Cardiac muscle cell (in vitro differentiated cells and primary cell): ENCODE measurements at places on chromosomes 5 and 9. TPM values are rescaled to one million over a fixed set of nuclear protein-coding genes. Genes with fewer than 3 reads are reported as not detected.

Gene FOXD4L6
- polyA plus RNA-seq = 0.23 TPM in 1 of 2 replicates, not detected in the other

DNA sequence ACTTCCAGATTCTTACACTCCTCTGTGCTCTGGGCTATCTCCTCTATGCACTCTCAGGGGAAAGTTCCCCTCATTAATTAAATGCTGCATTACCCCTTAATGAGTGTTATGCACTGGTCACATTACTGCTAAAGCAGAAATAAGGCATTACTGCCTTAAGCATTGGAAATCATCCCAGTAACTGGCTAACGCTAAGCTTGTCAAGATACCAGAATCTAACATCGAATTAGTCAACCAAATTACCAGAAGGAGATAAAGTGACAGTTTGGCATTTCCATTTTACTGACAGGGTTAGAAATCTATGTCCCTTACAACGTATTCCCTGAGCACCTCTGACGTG, 69.5 kb upstream of the FAM169A start:
- DNase-seq = no peak
- no peak overlapping the region for H3K27ac ChIP-seq
- no peaks in the 10 kb centered on the region for H3K36me3 ChIP-seq
- no peak overlapping the region for H3K4me3 ChIP-seq

GRCh38 chr9:120886490-120886967, 9.5 kb upstream of the PHF19 start:
- no peak overlapping the region for H3K4me3 ChIP-seq
- DNase-seq = peak; percentile 49
- H3K27me3 ChIP-seq = no peaks in the 10 kb centered on the region
- no peak overlapping the region for H3K27ac ChIP-seq

DNA sequence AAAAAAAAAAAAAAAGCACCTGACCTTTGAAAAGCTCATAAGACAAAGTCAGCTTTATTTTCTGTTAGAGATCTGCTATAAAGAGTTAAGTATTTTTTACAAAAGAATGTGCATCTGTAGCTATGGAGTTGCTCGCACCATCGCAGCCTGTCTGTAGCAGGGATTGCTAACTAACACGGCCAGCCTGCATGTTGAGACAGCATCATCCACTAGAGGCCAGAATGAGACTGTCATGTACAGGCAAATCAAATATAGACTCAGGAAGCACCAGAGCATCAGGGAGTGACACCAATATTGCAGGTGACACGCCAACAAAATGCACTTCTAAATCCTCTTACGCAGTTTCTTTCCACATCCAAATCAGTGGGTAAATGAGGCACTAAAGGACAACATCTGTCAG, 136.3 kb upstream of the RASEF start:
- H3K27me3 ChIP-seq = no peaks in the 10 kb centered on the region
- H3K4me1 ChIP-seq = peaks cover 7% of the 10 kb centered on the region
- H3K4me3 ChIP-seq = no peak overlapping the region
- no peaks in the 10 kb centered on the region for H3K36me3 ChIP-seq

Gene F2R
- 16.6 and 22.4 TPM in 2 replicates for polyA plus RNA-seq

GRCh38 chr9:512555-513272, 298.0 kb downstream of the DOCK8 start:
- no peaks in the 10 kb centered on the region for H3K27me3 ChIP-seq
- H3K36me3 ChIP-seq = no peaks in the 10 kb centered on the region
- H3K4me1 ChIP-seq = peaks cover 17% of the 10 kb centered on the region
- no peak overlapping the region for H3K27ac ChIP-seq
- DNase-seq = no peak
- no peak overlapping the region for H3K4me3 ChIP-seq

DNA sequence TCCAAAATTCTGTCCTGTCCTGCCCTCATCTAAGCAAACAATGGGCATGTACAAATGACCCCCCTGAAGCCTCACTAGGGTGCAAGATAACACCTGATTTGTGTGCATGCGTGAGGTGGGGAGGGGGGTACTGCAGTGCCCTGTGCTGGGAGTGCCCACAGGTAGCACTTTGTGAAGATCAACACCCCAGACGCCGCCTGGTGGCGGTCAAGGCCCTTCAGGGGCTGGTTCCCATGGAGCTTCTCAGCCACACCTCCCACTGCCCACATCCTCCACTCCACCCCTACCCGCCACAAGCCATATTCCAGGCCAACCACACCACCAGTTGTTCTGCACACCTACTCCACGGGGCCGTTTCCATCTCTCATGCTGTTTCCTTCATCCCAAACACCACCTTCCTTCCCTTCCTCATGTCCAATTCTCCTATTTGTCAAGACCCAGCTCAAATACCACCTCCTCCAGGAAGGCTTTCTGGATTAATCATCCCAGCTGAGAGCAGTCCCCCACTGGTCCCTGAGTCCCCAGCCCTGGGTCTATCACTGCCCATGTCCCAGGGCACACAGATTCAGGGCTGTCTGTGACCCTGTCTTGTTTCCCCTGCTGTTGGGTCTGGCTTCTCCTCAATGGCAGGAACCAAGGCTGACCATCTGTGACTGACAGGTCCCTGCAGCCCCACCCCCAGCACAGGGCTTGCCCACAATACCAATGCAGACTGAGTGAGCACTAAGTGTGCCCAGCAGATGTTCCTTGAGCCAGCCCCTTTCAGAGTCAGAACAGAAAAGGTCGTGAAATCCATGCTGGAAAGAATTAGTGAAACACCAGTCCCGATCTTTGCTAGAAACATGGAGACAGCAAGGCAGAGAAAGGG, 178.4 kb downstream of the PAX5 start:
- no peaks in the 10 kb centered on the region for H3K36me3 ChIP-seq
- H3K4me3 ChIP-seq = no peak overlapping the region
- no peak overlapping the region for H3K27ac ChIP-seq

GRCh38 chr9:14692470-14693250, 572 bp downstream of the ZDHHC21 start:
- peak overlapping the region; percentile 46 for H3K27ac ChIP-seq
- H3K27me3 ChIP-seq = no peaks in the 10 kb centered on the region
- no peaks in the 10 kb centered on the region for H3K4me1 ChIP-seq
- peak; percentile 43 for DNase-seq
- peaks cover 17% of the 10 kb centered on the region for H3K36me3 ChIP-seq

GRCh38 chr9:107249665-107250285, 33.3 kb upstream of the RAD23B start:
- H3K27me3 ChIP-seq = no peaks in the 10 kb centered on the region
- H3K4me3 ChIP-seq = no peak overlapping the region
- H3K27ac ChIP-seq = no peak overlapping the region
